ENCODE measurements at places on chromosomes 4 and X.

DNA sequence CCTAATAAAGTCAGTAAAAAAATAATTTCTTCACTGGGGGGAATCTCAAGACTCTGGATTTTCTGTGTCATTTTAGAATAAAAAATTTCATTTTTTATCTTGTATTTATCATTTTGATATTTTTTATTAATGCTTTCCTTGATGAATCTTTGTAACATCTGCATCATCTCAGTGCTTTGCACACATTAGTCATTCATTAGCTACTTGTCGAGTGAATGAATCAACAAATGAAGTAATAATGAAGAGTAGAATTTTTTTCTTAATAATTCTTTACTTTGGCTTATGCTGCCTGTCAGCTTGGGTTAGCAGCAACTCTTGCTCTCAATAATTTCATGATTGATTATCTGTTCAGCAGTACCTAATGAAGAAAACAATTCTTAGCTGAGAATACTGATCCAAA lies 530.8 kb downstream of the GRXCR1 start:
- DNase-seq, result no peak

- DNase-seq, result no peak
Measured at GRCh38 chrX:41667631-41668030, 21.1 kb upstream of the GPR34 start.

- DNase-seq, result no peak
Measured at GRCh38 chr4:37138789-37139188, 105.8 kb upstream of the NWD2 start.

GRCh38 chrX:63754136-63754859 lies 30.7 kb downstream of the ARHGEF9 start:
- no peak for DNase-seq

- no peak for DNase-seq
Measured at GRCh38 chrX:150537851-150538250, 30.6 kb upstream of the MTM1 start.

- no peak for DNase-seq
Measured at GRCh38 chrX:42176789-42177188, 253.4 kb upstream of the CASK start.
